ENCODE measurements at places on chromosomes 1 and 21.

GRCh38 chr1:15118579-15118978 is 35.0 kb upstream of the TMEM51 start:
- no peak for DNase-seq

GRCh38 chr1:55703726-55704363 is 488.7 kb upstream of the USP24 start:
- no peak for DNase-seq

GRCh38 chr1:65112811-65113210 is 35.2 kb upstream of the AK4 start:
- no peak for DNase-seq

- DNase-seq: no peak
Observed at GRCh38 chr1:167158813-167159275, 61.8 kb upstream of the POU2F1 start.

DNA sequence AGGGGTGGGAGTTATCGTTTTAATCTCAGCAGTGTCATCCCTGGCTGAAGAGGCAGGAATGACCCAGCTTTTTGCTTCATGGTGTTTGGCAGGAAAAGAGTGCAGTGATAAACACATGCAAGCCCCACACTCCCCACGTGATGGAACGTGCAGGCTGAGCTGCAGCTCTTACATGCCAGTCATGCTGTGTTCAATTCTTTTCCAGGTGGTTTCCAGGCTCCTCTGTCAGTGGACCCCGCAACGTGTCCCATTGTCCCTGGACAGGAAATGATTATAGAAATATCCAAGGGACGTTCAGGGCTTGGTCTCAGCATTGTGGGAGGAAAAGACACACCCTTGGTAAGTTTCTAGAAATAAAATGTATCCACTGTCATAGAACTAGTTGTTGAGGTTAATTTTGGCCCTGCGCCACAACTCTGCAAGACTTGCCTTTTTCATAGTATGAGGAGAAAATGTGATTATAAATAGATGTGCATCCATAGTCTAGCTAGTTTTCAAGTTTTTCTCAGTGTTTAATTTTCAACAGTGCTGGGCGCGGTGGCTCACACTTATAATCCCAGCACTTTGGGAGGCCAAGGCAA is 110.2 kb upstream of the L1TD1 start:
- no peak for DNase-seq
